Activated naive CD8-positive, alpha-beta T cell treated with anti-CD3 and anti-CD28 coated beads, Interleukin-2, amount 50 U/mL, for 16 hours (primary cell): ENCODE measurements at places on chromosomes 2 and 18.

DNA sequence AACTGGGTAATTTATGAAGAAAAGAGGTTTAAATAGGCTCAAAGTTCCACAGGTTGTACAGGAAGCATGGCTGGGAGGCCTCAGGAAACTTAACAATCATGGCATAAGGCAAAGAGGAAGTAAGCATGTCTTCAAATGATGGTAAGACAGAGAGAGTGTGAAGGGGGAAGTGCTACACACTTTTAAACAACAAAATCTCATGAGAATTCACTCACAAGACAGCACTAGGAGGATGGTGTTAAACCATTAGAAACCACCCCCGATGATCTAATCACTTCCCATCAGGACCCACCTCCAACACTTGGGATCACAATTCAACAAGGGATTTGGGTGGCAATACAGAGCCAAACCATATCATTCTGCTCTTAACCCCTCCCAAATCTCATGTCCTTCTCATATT, 34.9 kb downstream of the CFAP210 start:
- no peak for DNase-seq

GRCh38 chr2:80244905-80245584, 59.5 kb downstream of the LRRTM1 start:
- DNase-seq = no peak

DNA sequence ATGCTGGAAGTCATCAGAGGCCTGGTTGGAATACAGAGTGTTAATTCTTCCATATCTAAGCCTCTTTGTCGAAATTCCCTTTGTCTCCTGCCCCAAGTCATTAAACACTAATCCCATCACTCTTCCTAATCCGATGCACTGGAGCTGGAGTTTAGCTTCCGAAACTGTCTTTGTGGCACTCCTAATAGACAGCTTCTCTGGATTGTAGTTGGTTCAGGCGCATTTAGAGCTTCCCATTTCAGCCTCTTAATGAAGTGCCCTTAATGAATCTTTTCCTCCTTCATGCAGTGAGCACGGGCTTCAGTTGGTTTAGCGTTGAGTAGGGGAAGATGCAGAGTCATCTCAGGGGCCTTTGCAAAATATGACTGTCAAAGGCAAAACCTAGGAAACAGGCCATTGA, 72.2 kb upstream of the MEIS1 start:
- no peak for DNase-seq

GRCh38 chr2:218607436-218608115, at the start of gene PLCD4:
TSS of gene PLCD4 (plus strand) at chr2:218607899. CDS start at chr2:218615740, 7,841 bp downstream.
- no peak for DNase-seq

GRCh38 chr2:41344529-41344928, 703.3 kb upstream of the PKDCC start:
- DNase-seq = no peak

DNA sequence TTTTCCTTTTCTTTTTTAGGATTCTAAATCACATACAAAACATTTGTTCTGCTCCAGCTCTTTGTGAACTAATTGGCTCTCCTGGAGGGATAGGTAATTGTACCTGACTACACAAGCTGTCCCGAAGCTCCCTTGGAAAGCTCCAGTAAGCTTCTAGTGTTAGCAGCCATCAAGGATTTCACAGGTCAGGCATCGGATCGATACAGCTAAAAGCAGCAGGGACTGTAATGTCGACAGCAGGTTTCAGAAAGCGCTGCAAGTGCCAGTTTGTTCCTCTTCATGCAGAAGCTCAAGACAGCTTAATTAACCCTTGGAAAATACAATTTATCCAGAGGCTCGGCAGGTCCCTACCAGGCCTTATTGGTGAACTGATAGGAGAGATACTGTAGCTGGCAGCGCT, 87.2 kb upstream of the VRK2 start:
- no peak for DNase-seq

DNA sequence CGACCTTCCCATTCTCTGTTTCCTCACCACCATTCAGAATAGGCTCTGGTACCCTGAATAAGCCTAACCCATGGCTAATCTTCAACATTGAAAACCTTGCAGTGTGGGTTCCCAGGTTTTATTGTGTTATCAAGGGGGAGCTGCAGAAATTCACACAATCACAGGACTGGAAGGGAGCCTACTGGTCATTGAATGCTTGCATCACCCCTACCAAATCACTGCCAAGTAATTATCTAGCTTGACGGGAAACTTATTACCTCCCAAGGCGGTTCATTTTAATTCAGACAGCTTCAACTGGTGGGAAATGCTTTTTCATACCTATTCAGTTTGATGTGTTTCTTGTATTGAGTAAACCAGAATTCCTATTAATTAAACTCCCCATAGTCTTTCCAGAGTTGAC, 33.6 kb upstream of the EFEMP1 start:
- DNase-seq = no peak

- no peak for DNase-seq
These were observed 36.6 kb upstream of the SKOR2 start for GRCh38 chr18:47287911-47288585.

- no peak for DNase-seq
These were observed 16.1 kb upstream of the ACVR1C start for GRCh38 chr2:157644776-157645175.

- DNase-seq = peak; percentile 41
These were observed 188.1 kb downstream of the ARL4C start for GRCh38 chr2:234308813-234309195.
